ENCODE measurements at places on chromosomes 6 and 20. TPM values are rescaled to one million over a fixed set of nuclear protein-coding genes. Genes with fewer than 3 reads are reported as not detected.

GRCh38 chr6:158018851-158019361 lies 37.2 kb downstream of the SYNJ2 start:
- DNase-seq: no peak

GRCh38 chr6:104396077-104396476 lies 463.6 kb downstream of the HACE1 start:
- no peak for DNase-seq

DNA sequence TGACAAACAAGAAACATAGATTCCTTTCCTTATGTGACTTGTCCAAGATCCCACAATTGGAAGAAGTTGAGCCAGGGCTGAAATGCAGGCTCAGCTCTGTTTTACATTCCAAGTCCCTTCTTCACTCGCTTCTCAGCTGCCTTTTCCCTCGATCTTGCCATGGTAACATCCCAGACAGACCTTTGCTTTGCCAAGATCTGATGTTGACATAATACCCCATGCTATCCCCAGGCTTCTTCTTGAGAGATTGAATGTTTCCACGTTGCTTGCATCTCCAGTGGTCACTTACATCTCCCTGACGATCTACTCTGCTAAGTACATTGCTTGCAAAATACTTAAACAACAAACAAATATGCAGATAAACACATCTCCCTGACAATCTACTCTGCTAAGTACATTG lies 63.5 kb downstream of the TBXT start:
- no peak for DNase-seq

The IL20RA gene
- polyA plus RNA-seq: 0.23 TPM

GRCh38 chr20:57880571-57880892 lies 170.7 kb upstream of the PMEPA1 start:
- no peak for DNase-seq

DNA sequence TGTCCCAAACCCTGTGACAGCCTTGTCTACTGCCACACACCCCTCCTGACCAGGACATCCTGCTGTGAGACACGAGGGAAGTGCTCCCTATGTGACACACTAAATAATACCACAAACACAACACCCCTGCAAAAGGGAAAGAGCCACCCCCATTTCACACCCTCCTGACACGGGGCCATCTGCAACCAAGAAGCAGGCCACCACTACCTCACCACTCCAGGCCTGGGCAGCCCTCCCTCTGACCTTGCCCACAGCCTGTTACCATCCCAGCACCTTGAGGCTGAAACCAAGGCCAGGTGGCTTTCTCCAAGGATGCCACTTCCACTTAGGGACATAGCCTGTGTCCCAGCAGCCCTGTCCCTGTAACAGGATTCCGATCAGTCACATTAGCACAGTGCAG lies 68.2 kb downstream of the NINL start:
- no peak for DNase-seq

- no peak for DNase-seq
These were observed 7.7 kb downstream of the CLPSL1 start for GRCh38 chr6:35788423-35788982.

- DNase-seq: no peak
These were observed 8.4 kb downstream of the ADA start for GRCh38 chr20:44643154-44643519.

DNA sequence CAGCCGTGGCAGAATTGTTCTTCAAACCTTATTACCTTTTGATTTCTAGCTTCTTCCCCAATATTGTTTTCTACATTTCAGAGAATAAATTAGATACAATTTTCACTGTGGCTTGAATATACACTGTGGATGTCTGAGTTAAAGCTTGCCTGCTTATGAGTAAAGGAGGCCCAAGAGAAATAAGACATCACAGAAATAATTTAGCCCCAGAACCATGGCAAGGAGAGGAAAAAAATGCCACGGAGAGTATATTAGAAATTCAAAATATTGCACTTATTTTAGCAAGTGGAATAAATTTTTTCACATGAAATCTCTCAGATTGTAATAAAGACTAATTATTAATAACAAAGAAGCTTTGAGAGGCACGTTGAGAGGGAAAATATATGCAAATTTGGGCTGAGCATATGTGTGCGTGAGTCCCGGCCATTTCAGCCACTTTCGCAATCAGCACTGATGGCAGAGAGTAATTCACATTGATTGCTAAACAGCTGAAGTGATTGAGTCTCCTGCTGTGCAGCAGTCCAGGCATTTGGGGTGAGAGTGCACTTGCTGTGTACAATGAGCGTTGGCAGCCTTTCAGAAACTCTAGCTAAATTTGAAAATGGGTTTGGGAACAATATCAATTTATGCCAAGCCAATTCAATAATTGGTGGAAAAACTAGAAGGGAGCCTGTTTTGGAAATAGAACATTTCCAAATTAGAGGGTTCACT lies 596.0 kb downstream of the EPM2A start:
- no peak for DNase-seq

- peak; percentile 67 for DNase-seq
These were observed 7.4 kb upstream of the SLC12A5 start for GRCh38 chr20:46021361-46022359.

The MLIP gene
- polyA plus RNA-seq: 163 TPM

GRCh38 chr6:108114841-108115597 lies 40.5 kb upstream of the OSTM1 start:
- DNase-seq: peak; percentile 70

The AVP gene
- not detected for polyA plus RNA-seq

- DNase-seq: no peak
These were observed 296.8 kb upstream of the MARCKS start for GRCh38 chr6:113560376-113560775.

GRCh38 chr6:38214159-38214558 lies 394.6 kb downstream of the ZFAND3 start:
- DNase-seq: no peak

The MED23 gene
- polyA plus RNA-seq: 4.3 TPM

DNA sequence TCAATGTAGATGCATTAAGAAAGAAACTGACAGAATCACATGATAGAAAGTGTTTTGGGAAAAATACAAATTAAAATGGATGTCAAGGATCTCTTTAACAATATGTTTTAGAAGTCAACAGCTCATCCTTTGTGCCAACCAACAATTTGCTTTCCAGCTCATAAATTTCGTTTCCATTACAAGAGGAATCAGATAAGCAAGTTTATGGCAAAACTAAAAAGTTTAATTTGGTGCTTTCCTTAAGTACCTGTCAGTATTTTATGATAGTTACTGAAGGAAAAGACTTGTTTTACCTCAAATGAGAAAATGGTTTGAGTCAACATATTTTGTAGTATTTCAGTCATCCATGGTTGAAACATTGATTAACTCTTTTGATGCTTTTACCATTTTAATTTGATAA lies 130.0 kb downstream of the CDKAL1 start:
- no peak for DNase-seq

The ERVFRD-1 gene
- polyA plus RNA-seq: 0.04 TPM

DNA sequence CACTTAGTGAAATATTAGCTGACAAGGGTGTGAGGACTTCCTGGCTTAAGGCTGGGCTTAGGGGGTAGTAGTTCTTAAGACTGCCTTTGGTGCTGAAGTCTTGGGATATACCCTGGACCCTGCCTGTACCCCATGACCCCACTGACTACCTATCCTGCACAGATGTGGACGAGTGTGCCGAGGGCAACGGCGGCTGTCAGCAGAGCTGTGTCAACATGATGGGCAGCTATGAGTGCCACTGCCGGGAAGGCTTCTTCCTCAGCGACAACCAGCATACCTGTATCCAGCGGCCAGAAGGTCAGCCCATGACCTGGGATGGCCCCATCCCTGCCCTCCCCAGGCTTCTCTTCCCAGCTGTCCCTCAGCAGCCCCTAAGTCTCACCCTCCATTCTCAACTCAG lies 17.8 kb downstream of the SCUBE3 start:
- no peak for DNase-seq

DNA sequence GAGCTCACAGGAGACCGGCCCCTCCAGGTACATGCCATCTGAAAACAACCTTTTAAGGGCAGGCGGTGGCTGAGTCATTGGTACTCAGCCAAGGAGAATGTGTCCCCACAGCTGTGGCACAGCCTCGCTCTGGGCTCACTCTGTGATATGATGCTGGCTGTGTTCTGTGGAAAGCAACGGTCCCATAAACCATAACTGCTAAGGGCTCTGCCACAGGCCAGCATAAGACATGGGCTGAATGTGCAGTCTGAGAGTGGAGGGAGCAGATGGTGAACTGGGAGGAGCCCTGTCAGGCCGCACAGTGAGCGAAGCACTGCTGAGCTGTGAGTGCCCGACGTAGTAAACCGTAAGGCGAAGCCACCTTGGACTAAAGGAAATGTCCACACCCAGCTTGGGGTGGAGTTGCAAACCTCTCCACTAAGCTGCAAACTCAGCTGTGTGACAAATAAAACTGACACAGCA lies 375.8 kb downstream of the THBS2 start:
- DNase-seq: no peak

- DNase-seq: no peak
These were observed 64.5 kb downstream of the OR2B2 start for GRCh38 chr6:27847706-27848105.

The KHDRBS2 gene
- 0.04 TPM for polyA plus RNA-seq

The TRIM15 gene
- not detected for polyA plus RNA-seq

GRCh38 chr6:117425431-117426153 lies at the start of gene ROS1:
TSS of gene ROS1 (minus strand) at chr6:117425942. CDS start at chr6:117425656, 286 bp downstream.
- DNase-seq: no peak

The SLC2A10 gene
- 0.84 TPM for polyA plus RNA-seq
